ENCODE measurements at places on chromosomes 1 and 21.

DNA sequence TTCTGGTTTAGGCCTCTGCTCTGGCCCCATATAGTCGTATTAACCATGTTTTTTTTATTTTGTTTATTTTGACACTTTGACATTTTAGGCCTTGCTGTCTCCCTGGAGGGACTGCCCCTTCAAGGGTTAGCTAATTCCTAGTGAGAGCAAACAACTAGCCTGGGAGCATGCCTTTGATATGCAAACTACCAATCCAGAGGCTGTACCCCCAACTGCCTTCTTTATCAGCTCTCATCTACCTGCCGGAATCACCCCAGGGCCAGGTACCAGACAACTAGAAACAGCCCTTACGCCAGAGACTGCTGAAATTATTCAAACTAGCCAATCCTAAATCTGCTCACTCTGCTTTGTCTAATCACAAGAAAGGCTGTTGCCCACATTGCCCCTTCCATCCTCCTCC is 13.0 kb upstream of the ST6GALNAC5 start:
- no peak for DNase-seq

- DNase-seq, result no peak
Observed at GRCh38 chr1:21855257-21856096, 43.4 kb downstream of the LDLRAD2 start.

DNA sequence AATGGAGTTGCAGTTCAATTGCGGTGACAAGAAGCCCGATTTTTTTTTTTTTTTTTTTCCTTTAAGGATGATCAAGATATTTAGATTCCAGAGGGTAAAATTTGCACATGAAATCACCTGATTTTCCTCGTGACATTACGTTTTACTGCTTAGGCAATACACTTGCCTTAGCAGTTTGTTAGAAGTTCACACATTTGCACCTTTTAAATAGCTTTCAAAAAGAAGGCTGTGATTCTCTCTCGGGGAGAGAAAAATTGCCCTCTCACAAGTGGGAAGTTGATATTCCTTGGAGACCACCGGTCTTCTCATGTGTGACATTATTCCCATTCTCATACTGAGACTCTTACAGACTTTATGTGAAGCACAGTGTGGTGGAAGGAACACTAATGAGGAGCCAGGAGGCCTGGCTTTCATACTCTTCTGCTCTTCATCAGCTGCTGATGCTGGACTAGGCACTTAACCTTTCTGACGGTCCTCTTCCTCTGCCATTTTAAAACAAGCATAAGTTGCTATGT is 69.8 kb upstream of the HSPA13 start:
- no peak for DNase-seq

DNA sequence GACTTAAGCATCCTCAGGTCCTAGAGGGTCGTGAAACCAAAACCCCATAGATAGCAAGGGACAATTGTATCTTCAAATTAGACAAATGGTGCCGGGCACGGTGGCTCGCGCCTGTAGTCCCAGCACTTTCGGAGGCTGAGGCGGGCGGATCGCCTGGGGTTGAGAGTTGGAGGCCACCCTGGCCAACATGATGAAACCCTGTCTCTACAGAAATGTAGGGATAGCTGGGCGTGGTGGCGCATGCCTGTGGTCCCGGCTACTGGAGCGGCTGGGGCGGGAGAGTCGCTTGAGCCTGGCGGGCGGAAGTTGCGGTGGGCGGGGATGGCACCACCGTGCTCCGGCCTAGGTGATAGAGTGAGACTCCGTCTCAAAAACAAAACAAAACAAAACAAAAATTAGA is 780.6 kb downstream of the BRINP3 start:
- no peak for DNase-seq

DNA sequence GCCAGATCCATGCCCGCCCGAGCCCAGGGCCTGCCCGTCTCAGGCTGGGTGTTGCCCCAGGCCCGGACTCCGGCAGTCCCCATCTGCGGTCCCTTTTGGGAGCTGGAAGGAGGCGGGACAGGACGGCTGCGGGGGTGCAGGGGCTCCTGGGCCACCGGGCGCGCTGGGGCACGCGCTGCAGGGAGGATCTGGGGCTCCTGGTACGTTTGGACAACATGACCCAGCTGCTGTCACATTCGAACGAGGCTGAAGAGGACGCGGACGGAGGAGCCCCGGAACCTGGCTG is 6.6 kb upstream of the CALML6 start:
- DNase-seq, result no peak

All from non-pigmented ciliary epithelial cell (primary cell).